Activated CD4-positive, CD25-positive, alpha-beta regulatory T cell treated with anti-CD3 and anti-CD28 coated beads, Interleukin-2, amount 50 U/mL, for 16 hours (primary cell): ENCODE measurements at places on chromosomes 6 and 20.

GRCh38 chr6:127794405-127794804, 106.5 kb downstream of the THEMIS start:
- no peak for DNase-seq

GRCh38 chr6:30882759-30883684, 1.3 kb upstream of the DDR1 start:
- no peak for DNase-seq

- peak; percentile 55 for DNase-seq
Measured at GRCh38 chr6:163414117-163414945, at the start of gene QKI. TSS of gene QKI (plus strand) at chr6:163414718. CDS start at chr6:163415194, 476 bp downstream.

DNA sequence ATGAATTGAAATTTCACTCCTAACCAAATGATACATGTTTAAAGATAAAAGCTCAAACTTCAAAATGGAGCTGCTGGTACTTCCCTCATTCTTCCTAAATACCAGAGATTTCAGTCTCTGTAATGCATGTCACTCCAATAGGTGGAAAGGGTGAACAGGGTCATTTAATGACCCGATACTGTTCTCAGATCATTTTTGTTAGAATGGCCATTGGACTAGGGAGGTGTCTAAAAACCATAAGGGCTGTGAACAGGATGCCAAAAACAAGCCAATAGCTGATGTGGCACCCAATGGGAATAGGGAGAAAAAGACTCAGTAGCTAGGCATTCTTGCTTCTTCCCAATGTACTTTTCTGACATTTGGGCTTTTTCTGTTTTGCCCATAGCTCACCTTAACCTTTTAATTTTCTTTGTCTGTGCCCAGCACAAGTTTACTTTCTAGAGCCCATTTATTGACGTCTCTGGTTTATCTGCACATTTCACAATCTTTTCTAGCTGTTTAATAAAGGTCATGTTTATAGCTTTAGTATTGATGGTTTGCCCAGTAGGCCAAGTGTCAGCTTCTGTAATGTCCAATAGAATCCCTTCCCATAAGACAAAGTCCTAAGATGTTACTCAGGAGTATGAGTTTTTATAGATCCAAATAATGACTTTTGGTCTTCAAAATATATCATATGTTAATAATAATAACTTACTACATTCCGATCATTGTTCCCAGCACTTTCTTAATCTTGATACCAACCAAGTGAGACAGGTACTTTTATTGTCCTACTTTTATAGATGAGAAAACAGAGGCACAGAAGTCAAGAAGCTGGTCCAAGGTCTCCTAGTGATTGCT, 24.3 kb upstream of the FLRT3 start:
- DNase-seq: no peak

DNA sequence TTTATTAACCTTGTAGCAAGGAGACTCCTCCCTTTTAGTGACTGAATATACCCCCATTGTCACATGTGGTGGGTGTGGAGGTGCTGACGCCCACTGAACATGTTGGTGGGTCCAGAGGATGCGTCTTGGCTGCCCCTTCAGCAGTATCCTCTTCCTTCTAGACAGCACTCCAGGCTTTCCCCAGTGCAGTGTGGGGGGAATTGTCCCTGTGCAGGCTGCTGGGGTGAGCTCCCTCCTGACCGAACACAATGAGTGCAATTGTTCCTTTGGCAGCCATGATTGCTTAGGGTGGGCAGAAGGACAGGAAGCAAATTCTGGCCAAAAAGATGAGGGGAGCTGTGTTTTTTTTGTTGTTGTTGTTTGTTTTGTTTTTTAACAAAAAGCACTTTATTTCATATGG, 209.3 kb upstream of the PDE10A start:
- no peak for DNase-seq

GRCh38 chr20:59463541-59463940, 140.8 kb upstream of the PHACTR3 start:
- DNase-seq: no peak

DNA sequence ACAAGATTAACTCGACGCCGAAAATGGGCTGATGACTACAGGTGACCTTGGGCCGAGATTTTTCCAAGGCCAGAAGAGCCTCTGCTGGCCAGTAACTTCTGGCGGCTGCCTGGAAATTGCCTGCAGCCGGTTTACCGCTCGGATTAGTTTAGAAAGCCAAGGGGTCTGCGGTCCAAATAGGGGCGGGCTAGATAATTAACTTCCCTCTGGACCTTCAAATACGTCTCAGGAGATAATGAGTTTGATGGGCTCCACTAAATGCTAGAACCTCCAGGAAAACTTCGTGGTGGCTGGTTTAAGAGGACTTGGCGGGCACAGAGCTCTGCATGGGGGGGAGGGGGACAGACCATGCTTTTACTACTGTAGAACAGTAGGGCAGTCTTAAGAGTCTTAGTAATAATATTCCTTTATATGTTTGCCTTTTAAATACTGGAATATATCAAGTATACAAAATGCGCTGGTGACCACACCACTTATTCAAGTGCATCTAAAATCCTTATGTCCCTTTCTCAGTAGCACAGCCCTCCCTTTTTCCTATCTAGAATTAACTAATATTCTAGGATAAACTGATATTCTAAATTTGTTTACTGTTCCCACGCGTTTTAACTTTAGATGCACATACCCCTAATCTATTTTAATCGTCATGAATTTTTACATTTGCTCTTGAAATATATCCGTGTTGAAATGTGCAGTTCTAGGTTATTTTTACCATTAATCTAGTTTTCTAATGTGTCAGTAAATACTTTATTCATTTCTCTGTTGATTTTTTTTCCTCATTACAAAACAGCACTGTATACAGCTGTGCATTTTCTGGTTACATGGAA, 107.5 kb upstream of the PRSS16 start:
- no peak for DNase-seq

DNA sequence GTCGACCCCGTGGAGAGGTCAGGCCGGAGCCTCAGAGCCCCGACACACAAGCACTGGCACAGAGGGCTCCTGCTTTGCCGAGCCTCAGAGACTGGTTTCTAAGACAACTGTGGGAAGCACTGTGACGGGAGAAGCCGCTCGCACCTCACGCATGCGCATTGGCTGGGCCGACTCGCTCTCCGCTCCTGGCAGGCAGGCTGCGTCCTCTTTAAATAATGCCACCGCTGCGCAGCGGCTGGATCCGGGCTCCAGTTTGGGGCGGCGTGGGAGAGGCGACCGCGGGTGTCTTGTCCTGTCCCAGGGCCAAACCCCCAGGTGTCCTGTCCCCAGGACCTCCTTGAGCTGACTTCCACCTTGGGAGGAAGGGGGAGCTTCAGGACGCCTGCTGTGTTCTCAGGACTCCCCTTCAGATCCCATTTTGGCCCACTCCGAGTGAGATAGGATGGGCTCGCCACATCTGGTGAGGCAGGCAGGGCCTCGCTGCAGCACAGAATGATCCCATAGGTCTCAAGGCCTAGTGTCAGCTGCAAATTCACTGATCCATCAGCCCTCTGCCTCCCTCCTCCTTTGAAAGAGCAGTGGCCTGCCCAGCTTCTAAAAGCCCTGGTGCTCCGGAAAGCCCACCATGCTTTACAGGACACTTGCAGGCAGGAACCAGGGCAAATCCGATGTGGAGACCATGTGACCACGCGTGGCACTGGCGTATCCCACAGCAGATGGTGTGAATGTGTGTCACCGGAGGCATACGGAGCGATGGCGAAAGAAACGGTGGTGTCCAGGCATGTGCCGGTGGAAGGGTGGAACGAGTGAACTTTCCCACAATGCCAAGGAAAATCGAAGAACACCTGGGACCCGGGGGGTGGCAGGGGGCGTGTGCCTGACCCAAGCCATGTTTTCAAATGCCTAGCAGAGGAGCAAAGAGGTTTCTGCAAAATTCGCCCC, 169.3 kb upstream of the ZNF337 start:
- no peak for DNase-seq
